ENCODE measurements at places on chromosomes 13 and 19.
A peak's percentile ranks its signal among the peaks of the same experiment; 100 is the strongest.

DNA sequence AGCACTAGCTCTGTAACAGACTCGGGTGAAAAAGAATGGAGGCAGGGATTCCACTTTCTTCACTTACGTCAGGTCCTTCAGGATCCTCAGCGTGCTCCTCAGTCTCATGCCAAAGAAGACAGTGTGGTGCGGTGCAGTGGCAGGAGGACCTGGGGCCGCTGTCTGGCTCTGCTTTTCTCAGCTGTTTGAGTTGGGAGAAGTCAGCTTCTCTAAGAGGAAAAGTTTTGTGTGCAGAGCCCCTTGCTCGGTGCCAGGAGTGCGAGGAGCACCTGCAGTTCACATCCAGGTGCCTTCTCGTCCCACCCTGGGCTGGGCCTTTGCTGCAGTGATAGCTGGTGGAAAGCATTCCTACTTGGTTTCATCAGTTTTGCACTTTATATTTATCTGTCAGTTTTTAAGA, 77.9 kb upstream of the TEX29 start:
- DNase-seq, result no peak

DNA sequence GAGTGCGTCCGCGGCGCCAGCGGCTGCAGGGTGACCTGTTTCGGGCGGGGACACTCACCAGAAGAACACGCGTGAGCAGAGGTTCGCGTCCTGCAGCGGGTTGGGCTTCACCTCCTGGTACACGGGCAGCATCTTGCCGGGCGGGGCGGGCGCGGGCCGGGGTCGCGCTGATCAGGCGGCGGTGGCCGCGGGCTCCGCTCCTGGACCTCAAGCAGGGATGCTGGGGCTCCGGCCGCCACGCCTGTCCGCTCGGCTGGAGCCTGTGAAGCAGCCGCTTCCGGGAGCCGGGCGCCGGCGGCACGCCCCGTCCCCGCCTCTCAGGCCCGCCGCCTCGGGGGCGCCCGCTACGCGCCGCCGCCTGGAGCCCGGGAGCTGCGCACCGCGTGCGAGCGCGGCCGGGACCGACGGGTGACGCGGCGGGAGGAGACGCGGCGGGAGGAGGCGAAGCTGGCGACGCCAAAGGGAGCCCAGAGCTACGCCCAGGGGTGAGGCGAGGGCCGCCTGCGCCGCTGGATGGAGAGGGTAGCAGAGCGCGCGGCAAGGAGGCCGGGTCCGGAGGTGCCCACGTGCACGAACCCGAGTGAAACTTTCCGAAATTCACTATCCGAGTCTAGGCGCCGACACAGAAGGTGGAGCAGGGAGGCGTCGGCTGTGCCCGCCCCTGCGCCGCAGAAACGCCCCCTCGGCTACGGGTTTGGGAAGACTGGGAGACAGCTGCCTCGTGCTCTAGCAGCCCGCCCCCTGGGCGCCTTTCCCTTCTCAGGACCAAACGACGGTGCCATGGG, at the start of gene ABCC4:
Gene ABCC4, minus strand, starts transcription at position 269 of the 785 bp plus-strand sequence. Its CDS starts 137 bp downstream, at position 132.
- DNase-seq, result peak; percentile 34

DNA sequence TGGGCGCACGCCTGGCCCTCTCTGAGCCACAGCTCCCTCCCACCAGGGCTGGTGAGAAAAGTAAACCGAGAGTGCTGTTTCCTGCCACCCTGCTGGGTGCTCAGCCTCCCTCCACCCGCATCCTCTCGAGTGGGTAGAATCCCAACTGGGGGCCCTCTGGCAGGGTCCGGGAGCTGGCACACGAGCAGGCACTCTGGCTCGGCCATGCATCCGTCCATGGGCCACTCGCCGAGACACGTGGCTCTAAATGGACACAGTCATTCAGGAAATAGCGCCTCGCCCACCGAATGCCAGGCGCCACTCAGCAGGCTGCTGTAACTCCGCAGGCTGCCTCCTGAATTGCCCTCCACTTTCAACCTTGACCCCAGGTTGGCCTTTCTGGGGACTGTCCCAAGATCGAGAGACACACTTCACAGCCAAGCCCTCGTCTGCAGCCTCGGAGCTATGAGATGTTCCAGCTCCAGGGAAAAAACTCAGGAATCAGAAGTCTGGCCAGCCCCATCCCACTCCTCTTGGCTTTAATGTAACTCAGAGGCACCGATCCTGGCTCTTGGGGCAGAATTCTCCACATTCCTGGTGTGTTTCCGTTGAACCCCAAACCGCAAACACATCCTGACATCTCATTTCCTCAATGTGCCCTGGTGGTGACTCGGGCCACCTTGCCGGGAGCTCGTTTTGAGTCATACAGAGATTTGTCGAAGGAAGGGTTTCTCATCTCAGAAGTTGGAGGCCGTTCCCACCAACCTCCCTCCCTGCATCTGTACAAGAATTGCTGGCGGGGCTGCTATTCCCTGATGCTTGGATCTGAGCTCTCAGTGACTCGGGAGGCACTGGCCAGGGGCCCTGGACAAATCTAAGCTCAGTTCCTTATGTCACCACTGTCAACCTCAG, 14.1 kb downstream of the KLF2 start:
- peak; percentile 44 for DNase-seq

DNA sequence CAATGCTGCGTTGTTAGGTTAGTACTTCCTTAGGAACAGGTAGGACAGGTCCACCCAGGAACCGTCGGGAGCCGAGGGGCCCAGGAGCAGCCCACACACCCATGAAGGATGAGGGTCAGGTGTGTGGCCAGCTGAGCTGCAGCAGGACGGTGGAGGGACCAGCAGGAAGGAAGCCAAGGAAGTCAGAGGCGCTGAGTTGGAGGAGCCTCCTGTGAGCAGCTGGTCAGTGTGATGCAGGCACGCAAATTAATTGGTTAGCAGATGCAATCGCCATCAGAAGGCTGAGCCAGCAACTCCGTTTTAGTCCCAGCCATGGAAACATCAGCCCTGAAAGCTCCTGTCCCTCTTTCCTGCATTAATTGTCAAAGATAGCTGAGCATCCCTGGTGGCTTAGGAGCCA, 114.9 kb upstream of the SOX1 start:
- DNase-seq, result no peak

DNA sequence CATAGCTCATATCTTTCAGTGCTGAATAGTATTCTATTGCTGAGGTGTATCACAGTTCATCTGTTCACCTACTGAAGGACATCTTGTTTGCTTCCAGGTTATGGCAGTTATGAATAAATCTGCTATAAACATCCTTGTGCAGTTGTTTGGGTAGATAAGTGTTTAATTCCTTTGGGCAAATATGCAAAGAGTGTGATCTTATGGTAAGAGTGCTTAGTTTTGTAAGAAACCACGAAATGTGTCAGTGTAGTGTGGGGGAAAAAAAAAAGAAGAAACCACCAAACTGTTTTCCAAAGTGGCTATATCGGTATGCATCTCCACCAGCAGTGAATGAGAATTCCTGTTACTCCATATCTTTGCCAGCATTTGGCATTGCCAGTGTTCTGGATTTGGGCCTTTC, 93.3 kb downstream of the PIBF1 start:
- DNase-seq, result no peak

- no peak for DNase-seq
Measured at GRCh38 chr19:52785506-52785905, 1.1 kb downstream of the ZNF600 start.

- no peak for DNase-seq
Measured at GRCh38 chr13:66532845-66533244, 697.3 kb downstream of the PCDH9 start.

DNA sequence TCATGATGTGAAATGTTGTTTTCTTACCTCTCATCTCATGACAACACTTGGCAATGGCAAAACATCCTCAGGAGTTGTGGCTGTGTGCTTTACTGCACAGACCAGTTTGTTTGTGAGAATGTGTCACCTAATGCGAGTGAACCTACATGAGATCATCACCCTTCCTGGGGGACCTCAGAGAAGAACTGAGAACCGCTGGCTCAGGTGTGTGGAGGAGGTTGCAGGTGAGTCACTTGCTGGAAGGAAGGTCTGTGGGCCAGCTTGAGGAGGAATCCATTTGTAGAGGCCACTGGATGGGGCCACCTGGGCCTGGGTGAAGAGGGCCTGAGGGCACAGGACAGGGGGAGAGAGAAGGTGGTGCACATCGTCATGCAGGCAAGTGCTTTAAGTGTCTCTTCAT, 3.0 kb upstream of the CEACAM1 start:
- DNase-seq, result no peak

DNA sequence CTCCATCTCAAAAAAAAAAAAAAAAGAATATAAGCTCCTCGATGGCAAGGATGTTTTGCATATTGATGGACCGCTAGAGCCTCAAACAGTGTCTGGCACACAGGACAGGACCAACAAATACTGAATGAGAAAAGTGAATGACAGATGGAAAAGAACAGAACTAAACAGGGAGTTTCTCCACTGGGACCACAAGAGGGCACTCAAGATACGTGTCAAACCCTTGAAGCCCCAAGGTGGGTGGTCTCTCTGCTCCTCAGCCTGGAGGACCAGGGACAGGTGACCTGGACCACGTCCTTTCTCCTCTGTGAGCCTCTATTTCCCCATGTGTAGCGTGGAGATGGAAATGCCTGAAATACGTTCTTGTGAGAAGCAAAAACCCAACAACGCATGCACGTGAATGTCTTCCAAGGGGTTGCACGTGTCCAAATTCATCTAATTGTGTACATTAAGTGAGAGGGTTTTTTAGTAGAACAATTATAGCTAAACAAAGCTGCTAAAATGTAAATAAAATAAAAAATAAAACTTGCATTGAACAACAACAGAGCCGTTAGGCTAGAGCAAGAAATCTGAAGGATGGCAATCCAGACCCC, 5.7 kb upstream of the CDC42EP5 start:
- DNase-seq, result no peak

DNA sequence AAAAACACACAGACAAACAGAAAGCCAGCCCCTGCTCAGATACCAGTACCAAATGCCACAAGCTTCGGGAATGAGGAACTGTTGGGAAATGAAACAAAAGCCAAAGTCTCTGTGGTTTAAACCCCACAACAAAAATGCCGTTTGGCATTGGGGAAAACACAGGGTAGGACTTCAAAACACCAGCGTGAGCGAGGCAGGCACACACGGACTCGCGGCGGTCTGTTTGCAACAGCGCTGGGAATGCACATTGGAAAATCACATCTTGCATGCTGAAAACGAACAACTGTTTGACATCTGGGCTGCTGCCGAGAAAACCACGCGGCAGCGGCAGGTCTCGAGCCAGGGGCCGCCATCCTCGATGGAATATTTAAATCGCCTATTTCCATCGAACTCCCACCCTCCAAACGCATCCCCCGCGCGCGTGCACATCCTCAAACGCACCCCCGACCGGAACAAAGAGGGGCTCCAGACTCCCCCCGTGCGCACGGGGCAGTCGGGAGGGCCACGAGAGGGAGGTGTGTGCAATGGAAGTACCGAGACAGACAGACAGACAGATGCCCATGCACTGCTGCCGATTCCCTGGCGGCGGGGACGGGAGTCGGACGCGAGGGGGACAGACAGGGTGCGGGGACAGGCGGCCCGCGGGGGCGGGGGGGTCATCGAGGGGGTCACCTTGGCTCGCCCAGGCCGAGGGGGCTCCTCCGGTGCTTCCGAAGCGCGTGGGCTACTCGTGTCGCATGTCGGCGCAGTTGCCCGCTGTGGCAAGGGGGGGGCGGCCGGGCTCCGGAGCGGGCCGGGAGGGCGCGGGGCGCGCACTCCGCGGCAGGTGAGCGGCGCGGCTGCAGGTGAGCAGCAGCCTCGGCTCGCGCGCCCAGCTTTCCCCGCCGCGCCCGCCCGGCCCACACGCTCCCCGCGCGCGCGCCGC, at the start of gene GPR12:
Gene GPR12, minus strand, starts transcription at position 880 of the 925 bp plus-strand sequence. CDS start 959 bp downstream, outside the sequence.
- DNase-seq, result no peak

- no peak for DNase-seq
Measured at GRCh38 chr19:45815481-45816216, 541 bp upstream of the RSPH6A start.

DNA sequence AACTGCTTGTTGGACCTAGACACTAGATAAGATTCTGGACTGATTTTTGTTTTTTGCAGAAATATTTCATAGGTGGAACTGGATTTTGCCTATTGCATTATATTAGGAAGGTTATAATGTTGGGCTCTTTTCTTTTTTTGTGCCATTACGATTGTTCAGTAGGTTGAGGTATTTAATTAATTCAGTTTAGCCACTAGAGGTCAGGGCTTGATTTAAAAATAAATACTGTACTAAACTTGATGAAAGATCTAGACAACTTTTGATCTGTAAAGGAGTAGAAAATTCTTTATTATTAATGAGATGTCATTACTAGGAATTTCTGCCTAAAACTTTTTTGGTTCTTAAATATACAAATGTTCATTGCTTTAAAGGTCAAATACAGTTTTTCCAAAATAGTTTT, 15.2 kb upstream of the SUPT20H start:
- DNase-seq, result no peak

All from stimulated activated CD4-positive, alpha-beta T cell treated with anti-CD3 and anti-CD28 coated beads, Interleukin-15, amount 100 ng/mL, for 48 hours (primary cell).